ENCODE measurements at places on chromosomes 1 and 21.

- no peak for DNase-seq
These were observed 14.3 kb upstream of the GPR157 start for GRCh38 chr1:9143250-9143649.

- DNase-seq = peak; percentile 55
These were observed 46.7 kb downstream of the PHC2 start for GRCh38 chr1:33384040-33384812.

DNA sequence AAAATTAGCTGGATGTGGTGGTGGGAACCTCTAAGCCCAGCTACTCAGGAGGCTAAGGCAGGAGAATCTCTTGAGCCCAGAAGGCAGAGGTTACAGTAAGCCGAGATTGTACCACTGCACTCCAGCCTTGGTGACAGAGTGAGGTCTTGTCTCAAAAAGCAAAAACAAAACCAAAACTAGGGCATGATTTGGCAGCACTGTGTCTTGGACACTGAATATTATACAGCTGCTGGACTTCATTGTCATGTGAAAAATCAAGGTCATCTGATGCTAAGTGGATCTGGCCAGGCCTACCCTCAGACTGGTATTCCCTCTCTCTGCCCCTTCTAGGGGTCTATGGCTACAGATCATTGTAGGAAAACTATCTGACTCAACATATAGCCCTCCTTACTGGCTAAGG, 55.2 kb upstream of the MRPS6 start:
- DNase-seq = no peak

- DNase-seq = no peak
These were observed 435.4 kb downstream of the MATN1 start for GRCh38 chr1:30287976-30288375.

GRCh38 chr1:9400425-9401079, 107.9 kb downstream of the SPSB1 start:
- no peak for DNase-seq

DNA sequence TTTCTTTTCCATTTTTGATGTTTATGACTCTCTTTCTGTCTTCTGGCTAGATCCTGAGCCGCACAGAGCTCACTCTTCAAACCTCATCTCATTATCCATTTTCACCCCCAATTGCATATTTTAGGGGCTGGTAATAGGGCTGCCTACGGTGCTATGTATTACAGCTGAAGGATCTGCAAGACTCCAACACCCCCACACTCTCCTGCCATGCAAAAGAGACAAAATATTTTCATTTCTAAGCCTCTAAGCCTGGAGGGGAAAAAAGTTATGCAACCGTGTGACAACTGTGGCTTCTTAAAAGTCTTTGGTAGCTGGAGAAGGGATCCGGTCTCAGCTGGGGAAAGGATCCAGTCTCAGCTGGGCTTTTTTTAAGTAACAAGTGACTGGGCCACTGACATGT, 311.6 kb downstream of the NPHP4 start:
- no peak for DNase-seq

DNA sequence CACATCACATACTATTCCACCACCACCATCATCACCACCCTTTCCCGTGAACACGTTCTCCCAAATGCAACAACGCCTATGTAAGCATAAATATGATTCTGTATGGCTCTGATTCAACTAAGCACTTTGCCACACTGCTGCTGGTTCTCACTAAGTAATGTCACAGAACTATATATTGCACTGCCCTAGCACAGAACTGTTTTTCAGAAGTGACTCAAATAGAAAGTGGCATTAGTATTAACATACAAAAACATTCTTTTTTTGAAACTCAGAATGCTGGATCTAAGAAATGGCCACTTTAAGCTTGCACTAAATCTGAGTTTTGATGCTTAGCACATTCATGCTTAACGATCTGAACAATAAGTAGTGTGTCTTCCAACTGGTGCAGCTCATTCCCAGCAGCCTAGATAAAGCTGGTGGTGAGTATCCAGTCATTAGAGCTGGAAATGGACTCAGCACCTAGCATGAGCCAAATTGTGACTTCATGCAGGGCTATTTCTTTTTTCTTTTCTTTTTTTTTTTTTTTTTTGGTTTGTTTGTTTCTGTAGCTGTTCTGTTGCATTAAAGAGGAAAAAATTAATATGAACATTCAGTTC, 46.2 kb upstream of the ZC3H11B start:
- DNase-seq = no peak
